Body of pancreas (tissue), 4 donors: ENCODE measurements at places on chromosomes 5 and 9.

- DNase-seq, result no peak
Measured at GRCh38 chr9:103928442-103928841, 165.7 kb upstream of the SMC2 start.

- no peak for DNase-seq
Measured at GRCh38 chr5:35855187-35855586, 1.5 kb upstream of the IL7R start.

- no peak for DNase-seq
Measured at GRCh38 chr5:96901384-96901783, 25.1 kb downstream of the ERAP2 start.

DNA sequence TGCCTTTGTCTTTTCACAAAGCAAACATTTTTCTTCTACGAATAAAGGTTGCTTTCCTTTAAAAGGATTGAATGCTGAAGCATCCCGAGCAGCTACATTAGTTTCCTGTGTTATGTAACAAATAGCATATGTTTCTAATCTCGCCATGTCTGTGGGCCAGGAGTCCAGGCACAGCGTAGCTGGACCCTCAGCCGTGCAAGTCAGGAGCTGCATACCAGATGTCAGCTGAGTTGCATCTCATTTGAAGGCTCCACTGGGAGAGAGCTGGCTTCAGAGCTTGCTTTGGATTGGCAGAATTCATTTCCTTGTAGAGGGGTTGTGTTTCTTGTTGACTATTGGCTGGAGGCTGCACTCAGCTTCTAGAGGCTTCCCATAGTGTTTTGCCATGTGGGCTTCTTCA is 16.0 kb upstream of the GOLPH3 start:
- DNase-seq, result no peak

- DNase-seq, result no peak
Measured at GRCh38 chr5:17477573-17478265, 20.3 kb upstream of the TAF11L2 start.

DNA sequence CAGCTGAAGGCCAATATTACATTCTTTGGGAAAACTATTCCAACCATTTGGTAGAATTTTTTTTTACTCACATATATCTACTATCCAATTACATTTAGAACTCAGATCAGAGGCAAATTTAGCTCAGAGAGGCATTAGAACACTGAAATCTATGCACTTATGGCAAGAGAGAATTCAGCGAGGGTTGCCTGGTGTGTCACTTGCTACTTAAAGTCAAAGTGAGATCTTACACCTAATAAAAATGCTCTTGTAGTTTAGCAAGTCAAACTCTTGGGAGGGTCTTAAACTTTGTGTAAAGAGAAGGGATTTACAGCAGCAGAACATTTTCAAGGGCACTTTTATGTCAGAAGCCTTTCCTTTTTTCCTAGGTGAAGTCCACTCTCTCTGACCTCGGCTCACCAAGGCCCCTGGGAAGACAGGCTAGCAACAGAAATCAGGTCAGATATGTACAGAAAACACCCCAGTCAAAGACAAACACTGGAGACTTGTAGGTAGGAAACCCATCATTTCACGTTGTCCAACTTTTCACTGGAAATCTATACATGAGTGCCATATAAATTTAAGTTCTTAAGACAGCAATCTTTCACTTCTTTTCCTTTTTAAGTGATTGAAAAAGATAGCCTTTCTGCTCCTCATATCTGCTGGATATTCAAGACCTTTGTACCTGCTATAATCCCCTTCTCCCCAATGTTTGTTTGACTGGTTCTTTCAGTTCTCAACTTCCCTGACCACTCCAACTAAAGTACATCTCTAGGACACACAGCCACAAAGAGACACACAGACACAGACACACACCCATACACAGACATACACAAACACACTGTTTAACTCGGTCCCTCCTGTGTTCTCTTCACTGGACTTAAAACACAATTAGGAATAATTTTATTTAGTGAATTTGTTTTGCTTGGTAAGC is 635.8 kb downstream of the PDE4D start:
- no peak for DNase-seq

DNA sequence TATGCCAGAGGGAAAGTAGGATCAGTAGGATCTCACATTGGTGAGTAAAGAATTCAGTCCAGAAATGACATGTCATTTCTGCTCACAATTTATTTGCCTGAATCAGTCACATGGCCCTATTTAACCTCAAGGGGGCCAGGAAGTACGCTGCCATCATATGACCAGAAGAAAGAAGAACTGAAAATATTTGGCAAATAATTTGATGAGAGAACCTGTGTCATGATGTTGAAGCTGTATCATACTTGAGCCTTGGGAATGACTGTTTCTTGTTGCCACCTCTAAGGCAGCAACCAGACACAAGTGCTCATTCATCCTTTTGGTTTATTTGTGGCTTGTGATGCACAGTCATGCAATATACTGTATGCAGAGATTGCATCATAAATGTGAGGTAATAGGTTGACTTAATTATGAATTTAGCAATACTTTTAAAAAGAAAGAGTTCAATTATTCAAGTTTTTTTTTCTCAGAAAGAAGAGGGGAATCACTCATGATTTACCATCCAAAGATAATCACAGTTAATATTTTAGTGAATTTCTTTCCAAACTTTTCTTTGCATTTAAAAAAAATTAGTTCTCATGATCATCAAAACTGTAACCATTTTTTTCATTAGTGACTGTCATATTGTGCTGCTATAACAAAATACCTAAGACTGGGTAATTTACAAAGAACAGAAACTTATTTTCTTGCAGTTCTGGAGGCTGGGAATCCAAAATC is 8.2 kb upstream of the ZFYVE16 start:
- DNase-seq, result peak; percentile 22

GRCh38 chr9:75265525-75265972 is 177.2 kb downstream of the OSTF1 start:
- peak; percentile 50 for DNase-seq

- DNase-seq, result no peak
Measured at GRCh38 chr9:88303721-88304451, 84.4 kb upstream of the SPIN1 start.

- DNase-seq, result no peak
Measured at GRCh38 chr5:99005506-99005905, 76.7 kb upstream of the CHD1 start.

DNA sequence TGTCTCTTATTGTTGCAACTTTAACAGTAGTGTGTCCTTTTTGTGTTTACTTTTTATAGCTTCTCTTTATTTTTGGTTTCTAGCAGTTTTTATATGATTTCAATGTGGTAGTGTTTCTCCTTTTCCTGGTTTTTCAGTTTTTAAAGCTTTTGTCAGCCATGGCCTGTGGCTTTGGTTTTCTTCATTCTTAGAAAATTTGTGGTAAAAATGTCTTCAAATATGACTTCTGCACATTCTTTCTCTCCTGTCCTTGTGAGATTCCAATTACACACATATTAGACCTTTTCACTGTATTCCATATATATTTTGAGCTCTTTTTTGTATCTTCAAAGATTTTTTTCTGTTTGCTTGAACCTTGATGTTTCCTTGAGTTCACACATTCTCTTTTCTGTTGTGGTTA is 180.5 kb downstream of the CNTLN start:
- DNase-seq, result no peak

DNA sequence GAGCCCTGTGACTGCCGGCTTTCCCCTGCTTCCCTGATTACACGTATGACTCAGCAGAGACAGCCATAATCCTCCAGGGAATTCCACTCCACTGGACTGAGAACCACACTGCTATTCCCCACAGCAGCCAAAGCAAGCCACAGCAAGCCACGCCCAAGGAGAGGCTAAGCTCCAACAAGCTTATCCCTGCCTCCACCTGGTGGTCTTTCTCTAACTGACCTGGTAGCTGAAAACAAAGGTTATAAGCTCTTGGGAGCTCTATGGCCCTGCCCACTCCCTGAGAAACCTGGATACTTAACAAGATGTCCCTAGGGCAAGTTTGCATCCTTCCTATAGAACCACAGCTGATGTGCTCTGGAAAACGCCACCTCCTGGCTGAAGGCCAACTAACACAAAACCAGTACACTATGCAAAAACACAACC is 613.7 kb upstream of the CDH18 start:
- no peak for DNase-seq

DNA sequence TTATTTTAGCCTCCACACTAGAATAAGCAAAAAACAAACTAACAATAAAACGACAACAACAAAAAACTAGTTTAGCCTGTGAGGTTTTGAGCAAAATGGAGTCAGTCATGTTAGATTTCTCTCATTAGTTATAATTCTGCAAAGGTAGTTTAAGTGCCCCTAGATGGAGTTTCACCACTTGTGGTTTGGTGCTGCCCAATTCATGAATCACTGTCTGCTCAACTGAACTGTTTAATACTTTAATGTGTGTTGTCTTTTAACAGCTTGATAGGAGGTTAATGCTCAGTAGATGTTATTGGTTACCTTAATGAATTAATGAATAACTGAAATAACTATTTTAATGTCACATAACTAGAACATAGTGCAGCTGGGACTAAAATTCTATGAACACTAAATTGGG is 3.5 kb upstream of the PLAA start:
- no peak for DNase-seq

GRCh38 chr9:82382887-82383616 is 394.5 kb downstream of the SPATA31D1 start:
- DNase-seq, result no peak

- DNase-seq, result no peak
Measured at GRCh38 chr9:81499594-81499993, 189.8 kb downstream of the TLE1 start.

DNA sequence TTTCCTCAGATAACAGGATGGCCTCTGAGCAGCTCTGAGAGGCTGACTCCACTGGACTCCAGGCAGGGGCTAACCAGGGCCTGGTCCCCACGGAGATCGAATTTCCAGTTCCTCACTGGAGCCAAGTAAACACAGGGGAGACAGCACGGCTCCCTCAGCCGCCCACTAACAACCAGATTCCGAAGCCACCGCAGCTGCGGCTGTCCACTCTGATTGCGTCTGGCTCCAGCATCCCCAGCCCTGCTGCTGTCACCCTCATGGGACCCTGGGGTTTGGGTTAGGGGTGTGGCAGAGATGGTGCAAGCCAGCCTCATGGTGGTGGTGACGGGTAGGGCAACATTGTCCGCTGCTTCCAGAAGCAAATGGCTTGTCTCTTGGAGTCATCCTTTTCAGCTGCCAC is 172.6 kb downstream of the RGS3 start:
- no peak for DNase-seq

GRCh38 chr9:92664394-92665152 is 5.4 kb downstream of the IPPK start:
- no peak for DNase-seq

GRCh38 chr5:14723701-14724132 is 59.2 kb downstream of the OTULIN start:
- DNase-seq, result no peak

GRCh38 chr9:130681769-130682420 is 11.7 kb upstream of the EXOSC2 start:
- no peak for DNase-seq

- no peak for DNase-seq
Measured at GRCh38 chr5:95027775-95028174, 257.1 kb downstream of the MCTP1 start.

GRCh38 chr5:27434335-27434734 is 395.9 kb upstream of the CDH9 start:
- no peak for DNase-seq

DNA sequence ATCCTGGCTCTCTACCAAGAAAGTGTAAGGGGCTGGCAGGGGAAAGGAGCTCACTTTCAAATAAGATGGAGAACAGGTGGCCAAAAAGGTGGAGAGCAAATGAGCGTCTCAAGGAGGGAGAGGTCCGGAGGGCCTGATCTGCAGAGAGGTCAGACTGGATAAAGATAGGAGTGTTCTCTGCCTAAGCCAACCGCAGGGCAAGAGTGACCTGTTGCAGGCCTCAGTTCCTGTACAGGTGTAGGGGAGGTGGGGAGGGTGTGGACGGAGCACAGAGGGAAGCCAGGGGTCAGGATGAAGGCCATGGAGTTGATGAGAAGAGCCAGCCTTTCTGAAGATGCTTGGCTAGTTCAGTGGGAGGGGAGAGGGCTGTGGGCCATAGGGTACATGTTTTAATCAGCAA is 239.7 kb downstream of the HSPA4 start:
- no peak for DNase-seq

- peak; percentile 40 for DNase-seq
Measured at GRCh38 chr9:113309204-113309813, 6.1 kb upstream of the RNF183 start.

- no peak for DNase-seq
Measured at GRCh38 chr9:135034106-135034505, 53.4 kb upstream of the OLFM1 start.

GRCh38 chr5:167479779-167480178 is 811.7 kb upstream of the WWC1 start:
- no peak for DNase-seq

DNA sequence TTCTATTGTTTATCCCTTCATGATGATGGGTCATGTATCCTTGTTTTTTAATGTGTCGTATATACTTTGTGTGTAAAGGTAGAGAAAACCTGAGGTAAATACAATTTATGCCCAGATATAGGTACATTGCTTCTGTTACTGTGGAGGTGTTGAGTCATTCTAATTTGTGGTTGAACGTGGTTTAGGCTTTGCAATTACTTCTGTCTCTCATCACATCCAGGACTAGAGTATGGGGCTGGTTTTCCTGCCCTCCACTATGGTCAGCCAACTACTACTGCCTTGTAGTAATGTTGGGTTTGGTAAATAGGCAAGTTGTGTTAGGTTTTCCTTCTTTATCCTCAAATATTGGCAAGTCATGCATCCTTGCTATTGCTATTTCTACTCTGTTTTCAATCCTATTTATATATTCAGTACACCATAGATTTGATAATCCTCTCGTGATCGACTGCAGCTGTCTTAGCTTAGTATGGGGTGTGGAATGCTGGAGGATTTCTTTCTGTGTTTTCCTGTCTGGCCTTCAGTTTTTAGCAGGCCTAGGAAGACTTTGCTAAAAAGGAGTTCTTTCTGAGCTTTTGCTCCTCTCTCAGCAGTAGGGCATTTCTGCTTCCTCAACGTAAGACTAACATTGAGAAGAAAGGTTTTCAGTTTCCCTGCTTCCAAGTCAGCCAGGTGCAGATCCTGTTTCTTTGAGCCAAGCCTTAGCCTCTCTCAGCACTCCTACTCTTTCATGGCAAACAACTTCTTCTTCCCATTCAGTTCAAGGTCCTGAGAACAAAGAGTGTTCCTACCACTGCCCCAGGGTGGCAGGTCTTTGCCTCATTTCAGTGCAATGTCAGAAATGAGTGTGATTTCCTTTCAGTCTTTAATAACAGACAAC is 844.4 kb upstream of the CDH18 start:
- no peak for DNase-seq

GRCh38 chr9:131411719-131412681 is 18.1 kb downstream of the PRRC2B start:
- no peak for DNase-seq

DNA sequence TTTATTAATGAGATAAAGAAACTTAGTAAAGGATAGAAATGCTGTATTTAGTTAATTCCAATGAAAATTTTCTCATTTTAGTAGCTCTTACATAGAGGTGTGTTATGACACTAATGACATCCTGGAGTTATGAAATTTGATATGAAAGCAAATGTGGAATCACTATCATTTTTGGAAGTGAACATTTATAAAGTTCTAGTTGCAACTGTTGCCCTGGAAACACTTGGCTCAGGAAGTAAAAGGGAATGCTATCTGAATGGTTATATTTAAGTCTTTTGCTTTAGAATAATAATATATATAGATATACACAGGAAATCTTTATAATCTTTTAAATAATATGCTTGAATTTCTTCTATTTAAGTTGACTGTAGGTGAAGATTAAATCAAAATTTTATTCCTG is 16.7 kb downstream of the ADAMTS19 start:
- no peak for DNase-seq

- DNase-seq, result no peak
Measured at GRCh38 chr5:86971034-86971571, 296.6 kb upstream of the RASA1 start.
